NCI-H187 (cell line): ENCODE measurements at places on chromosomes 2 and 18.
A peak's percentile ranks its signal among the peaks of the same experiment; 100 is the strongest.

GRCh38 chr2:100882645-100883613, 63.0 kb downstream of the NPAS2 start:
- no peak for DNase-seq

DNA sequence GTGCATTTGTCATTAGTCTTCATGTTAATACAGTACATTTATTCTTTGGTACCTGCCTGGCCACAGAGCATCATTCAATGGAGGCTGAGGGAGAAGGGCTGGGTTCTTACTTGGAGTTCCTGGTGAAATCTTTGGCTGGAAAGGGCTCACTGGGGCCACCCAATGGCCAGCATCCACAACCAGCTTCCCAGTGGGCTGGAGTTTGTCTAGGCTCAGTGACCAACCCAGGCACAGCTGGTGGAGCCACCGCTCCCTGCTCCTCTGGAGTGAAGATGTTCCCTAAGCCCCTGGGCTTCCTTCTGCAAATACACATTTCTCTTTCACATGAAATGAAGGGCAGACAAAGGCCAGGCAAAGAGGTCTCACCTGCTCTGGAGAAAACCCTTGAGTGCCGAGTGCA, 34.4 kb downstream of the EHD3 start:
- DNase-seq, result no peak

GRCh38 chr2:175575346-175576258, 394.1 kb upstream of the ATP5MC3 start:
- DNase-seq, result no peak

DNA sequence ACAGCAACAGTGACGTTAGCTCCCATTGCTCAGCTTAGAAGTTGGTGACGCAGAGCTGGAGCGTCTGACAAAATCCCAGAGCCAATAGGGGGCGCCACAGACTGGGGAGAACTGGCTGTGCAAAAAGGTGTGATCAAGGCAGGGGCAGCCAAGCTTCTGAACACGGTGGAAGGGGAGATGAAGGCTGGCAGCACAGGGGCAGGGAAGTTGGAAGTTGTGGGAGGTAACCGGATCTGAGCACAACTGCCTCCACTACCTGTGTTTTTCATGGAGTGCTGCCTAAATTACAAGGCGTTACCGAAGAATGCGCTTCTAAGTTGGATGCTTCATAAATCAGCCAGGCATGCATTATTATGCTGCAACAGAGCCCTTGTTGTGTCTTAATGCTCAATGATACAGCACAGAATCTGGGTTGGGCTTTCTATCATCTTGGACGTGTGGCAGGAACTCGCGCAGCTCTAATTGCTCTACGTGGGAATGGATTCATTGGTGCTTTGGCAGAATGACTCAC, 370.0 kb downstream of the SLC4A3 start:
- peak; percentile 9 for DNase-seq

DNA sequence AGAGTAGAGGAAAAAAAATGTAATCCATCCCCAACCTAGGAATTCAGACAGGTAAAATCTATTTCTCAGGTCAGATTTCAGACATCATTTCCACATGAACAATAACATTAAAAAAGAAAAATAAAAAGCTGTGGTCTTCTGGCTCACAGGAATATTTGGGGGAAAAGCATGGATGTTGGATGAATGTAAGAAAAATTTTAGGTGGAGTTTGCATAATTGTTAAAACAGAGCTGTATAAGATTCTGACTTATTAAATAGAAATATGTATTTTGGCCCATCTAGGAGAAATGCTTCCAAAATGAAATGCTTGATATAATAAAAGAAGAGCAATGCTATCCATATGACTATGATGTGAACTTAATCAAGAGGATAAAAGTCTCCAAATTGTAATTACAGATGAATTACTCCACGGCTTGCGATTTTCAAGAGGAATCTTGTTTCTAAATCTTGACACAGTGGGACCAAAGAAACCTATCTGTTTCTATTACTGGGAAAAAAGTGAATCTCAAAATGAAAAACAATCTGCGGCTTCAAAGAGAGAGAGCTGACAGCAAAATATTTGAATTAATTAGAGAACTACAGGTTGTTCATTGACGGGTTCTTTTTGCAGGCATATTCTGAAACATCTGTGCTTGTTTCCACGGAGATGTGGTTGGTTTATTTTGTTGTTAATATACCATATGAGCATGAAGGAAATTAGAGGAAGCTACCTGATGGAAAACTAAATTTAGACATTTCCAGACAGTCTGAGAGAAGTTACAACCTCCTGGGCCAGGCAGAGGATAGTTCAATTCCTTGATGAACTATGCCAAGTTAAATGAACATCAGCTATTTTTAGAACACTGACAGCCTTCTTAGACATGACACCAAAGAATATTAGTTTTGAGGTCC, 468.7 kb downstream of the PID1 start:
- no peak for DNase-seq

DNA sequence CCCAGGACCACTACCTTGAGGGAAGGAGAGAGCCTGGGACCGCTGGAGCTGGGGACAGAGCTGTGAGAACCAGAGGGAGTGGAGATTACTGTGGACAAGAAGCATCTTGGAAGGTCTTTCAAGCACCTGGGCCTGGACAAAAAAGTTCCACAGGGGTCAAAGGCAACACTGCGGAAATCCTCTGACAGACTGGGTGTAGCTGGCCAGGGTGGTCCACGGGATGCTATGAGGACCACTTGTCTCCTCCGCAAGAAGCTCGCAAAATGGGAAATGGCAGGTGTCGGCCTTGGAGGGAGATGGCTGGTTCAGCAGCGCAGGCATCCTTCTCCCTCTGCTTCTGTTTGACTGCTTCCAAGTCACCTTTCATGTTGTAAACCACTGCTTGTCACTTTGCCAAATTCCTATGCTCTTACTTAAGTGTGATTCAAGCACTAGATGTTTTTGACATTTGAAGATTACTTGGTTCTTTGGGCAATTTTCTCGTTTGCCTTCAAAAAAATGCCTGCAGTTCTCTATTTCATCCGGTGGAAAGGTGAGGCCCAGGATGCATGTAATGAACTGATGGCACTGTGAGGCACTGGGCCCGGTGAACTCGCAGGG, 27.7 kb downstream of the KLHL29 start:
- DNase-seq, result no peak

- DNase-seq, result no peak
These were observed 40.5 kb upstream of the ATG16L1 start for GRCh38 chr2:233210843-233211547.
